ENCODE measurements at places on chromosomes 6 and 20. TPM values are rescaled to one million over a fixed set of nuclear protein-coding genes. Genes with fewer than 3 reads are reported as not detected.
A peak's percentile ranks its signal among the peaks of the same experiment; 100 is the strongest.

DNA sequence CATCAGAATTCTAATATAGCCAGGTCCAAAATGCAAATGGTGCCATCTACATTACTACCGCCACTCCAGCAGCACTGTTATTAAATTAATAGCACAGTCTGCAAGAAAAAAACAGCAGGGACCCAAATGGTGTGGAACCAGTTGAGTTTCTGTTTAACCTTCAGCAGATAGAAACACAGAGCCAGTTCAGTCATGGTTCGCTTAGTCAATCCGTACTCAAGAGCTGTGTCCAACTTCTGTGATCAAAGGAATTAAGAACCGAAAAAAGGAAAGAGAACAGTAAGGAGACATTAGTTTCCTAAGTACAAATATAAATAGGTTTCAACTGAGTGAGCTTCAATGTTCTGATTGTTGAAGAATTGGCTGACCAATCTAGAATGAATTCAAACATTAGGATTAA is 107.7 kb downstream of the TRDN start:
- H3K27me3 ChIP-seq: no peaks in the 10 kb centered on the region
- H3K4me3 ChIP-seq: no peak overlapping the region
- DNase-seq: no peak
- H3K36me3 ChIP-seq: no peaks in the 10 kb centered on the region
- no peaks in the 10 kb centered on the region for H3K4me1 ChIP-seq

- no peak for DNase-seq
- H3K4me3 ChIP-seq: no peak overlapping the region
- no peaks in the 10 kb centered on the region for H3K36me3 ChIP-seq
- H3K27ac ChIP-seq: no peak overlapping the region
These were observed 58.7 kb upstream of the SULF2 start for GRCh38 chr20:47843886-47844567.

The KCNK16 gene
- not detected for total RNA-seq

The RRAGD gene
- total RNA-seq: 11.3 TPM

The REPS1 gene
- total RNA-seq: 25.8 TPM

- no peak for DNase-seq
- H3K4me1 ChIP-seq: peaks cover 21% of the 10 kb centered on the region
These were observed 2.4 kb upstream of the LTV1 start for GRCh38 chr6:143840595-143841265.

The YTHDF1 gene
- 27.8 TPM for total RNA-seq

- DNase-seq: no peak
- no peaks in the 10 kb centered on the region for H3K4me1 ChIP-seq
- no peaks in the 10 kb centered on the region for H3K36me3 ChIP-seq
- H3K27ac ChIP-seq: no peak overlapping the region
These were observed 218.9 kb downstream of the EYA2 start for GRCh38 chr20:47113362-47114109.

DNA sequence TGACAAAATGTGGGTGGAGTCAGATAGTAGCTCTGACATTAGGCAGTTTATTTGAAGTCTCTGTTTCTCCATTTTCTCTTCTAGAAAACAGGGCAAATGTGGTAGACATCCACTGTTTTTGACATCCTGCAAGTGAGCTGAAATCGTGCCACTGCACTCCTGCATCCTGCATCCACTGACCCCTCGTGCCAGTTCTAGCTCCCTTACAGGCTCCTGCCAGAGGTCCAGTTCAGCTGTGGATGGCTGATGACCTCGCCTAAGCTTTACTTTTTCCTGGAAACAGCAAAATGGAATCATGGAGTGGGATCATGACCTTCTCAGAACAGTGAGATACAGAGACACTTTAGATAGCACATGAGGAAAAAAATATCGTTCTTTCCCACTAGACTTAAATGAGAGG is 58.5 kb downstream of the TULP4 start:
- H3K27me3 ChIP-seq: no peaks in the 10 kb centered on the region
- DNase-seq: no peak
- no peak overlapping the region for H3K4me3 ChIP-seq
- H3K4me1 ChIP-seq: peaks cover 1% of the 10 kb centered on the region
- H3K27ac ChIP-seq: no peak overlapping the region

DNA sequence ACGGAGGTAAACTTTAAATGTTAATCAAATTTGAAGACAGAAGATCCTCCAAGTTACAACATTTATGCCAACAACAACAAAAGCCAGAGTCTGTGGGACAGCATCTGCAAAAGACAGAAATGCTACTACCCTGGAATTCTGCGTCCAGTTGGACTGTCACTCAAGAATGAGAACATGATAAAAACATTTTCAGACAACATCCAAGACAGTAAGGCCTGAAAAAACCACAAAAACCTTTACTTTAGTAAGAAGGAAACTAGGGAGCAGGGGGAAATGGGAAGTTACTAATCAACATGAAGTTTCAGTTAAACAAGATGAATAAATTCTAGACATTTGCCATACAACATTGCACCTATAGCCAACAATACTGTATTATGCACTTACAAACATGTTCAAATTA is 77.6 kb downstream of the MLIP start:
- H3K27me3 ChIP-seq: no peaks in the 10 kb centered on the region
- no peaks in the 10 kb centered on the region for H3K4me1 ChIP-seq
- DNase-seq: no peak
- H3K36me3 ChIP-seq: no peaks in the 10 kb centered on the region

DNA sequence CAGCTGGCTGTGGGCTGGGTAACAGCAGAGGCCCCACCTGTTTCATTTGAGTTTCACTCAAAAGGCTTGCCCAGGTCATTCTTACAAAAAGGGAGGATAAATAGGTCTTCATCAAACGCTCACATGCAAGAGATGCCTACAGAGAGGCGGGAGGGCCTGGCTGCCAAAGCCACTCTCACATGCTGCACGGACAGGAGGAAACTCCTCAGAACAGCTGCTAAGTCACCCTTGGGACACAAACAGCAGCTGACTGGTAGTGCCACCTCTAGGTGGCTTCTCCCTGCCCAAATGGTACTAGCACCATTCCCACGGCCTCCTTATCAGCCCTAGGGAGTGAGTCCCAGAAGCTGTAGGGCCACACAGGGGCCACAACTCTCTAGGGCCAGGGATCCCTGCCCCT is 23.8 kb downstream of the SLC22A23 start:
- H3K36me3 ChIP-seq: no peaks in the 10 kb centered on the region
- H3K4me3 ChIP-seq: no peak overlapping the region
- H3K27me3 ChIP-seq: no peaks in the 10 kb centered on the region
- no peak for DNase-seq

DNA sequence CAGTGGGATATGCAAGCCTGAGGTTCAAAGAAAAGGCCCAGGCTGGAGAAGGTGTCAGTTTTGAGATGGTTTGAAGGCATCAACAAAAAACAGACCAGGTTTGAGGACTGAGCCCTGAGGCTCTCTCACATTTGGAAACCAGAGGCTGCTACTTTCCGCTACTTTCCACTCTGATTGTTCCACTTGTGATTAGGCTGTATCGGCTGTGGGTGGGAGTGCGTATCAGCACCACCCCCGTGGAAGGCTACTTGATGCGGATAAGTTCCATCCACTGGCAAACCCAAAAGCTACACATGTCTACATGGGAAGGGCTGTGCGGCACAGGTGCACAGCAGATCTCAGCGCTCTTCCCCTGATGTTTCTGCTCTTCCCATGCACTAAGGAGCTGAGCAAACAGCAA is 198.7 kb downstream of the GMPR start:
- peaks cover 71% of the 10 kb centered on the region for H3K4me1 ChIP-seq
- DNase-seq: no peak
- H3K36me3 ChIP-seq: peaks cover 10% of the 10 kb centered on the region
- H3K27me3 ChIP-seq: no peaks in the 10 kb centered on the region
- peak overlapping the region; percentile 89 for H3K27ac ChIP-seq

All from activated naive CD4-positive, alpha-beta T cell treated with anti-CD3 and anti-CD28 coated beads for 36 hours (primary cell).